ENCODE measurements at places on chromosomes 12 and 14.

DNA sequence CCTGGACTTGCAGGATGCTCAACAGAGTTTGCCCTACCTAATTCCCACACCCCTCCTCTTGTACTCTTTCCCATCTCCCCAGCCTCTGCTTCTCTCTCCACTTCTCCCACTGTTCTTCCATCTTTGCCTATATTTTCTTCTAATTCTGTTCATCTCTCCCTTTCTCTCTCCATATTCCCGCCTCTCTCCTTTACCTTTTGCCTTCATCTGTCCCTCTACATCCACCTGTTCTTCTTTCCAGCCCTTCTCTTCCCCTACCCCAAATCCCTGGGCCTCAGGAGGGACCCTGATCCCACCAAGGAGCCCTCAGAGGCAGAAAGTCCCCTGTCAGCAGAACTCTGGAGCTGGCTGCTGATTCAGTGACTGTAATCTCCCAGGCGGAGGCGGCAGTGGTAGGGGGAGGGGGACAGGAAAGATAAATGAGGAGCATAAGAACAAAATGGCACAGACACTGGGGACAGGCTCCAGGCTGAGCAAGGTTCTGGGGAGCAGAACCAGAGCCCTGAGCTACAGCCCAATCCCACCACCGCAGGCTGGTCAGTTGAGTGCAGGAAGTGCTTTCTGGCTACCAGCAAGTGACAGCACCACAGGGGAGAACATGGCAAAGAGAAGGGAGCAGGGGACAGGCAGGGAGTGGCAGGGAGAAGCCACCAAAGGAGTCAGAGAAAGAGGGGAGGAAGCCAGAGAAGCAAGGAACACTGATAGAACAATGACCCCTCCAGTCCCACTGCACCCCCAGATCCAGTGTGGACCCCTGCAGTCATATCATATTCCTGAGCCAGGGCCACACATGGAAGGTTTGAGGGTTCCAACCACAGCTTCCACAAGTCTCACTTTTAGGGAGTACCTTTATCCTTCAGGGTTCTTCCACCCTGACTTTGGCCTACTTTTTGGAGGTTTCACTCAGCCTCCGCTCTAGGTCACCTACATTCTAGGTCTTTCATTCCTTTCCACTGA, 27.0 kb downstream of the SMUG1 start:
- DNase-seq: no peak

DNA sequence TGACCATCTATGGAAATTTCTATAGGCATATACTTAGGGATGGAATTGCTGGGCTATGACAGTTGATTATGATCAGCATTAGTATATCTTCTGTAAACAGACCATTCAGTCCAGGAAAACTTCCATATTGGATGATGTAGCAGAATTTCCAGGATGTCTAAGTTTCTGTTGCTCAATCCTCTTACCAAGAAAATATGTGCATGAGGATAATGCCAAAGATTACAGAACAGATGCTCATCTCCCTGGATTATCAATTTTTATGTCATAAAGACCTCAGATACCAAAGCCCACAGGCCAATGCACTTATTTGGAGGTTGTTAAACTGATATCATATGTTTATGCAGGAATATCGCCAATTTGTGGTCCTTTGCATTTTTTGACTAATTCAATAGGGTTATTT, 354.4 kb upstream of the FLRT2 start:
- no peak for DNase-seq

DNA sequence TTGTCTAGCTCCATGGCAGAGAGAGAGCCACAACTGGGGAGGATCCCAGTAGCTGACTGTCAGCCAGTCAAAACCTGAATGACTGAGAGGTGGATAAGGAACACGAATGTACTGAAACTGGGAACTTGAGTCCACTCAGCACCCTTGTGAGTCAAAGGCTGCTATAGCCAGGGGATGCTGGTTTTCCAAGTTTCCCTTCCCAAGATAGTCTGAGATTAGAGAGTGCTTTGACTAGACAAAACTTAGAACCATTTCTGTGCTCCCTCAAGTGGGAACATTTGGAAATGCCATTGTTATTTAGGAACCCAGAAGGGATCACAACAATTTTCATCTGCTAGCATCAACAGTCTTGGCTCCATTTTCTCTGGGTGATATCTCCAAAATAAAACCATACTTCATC, 4.0 kb downstream of the PRKAG1 start:
- no peak for DNase-seq

GRCh38 chr12:34354239-34355200, 332.2 kb downstream of the ALG10 start:
- no peak for DNase-seq

Data from activated T-helper 1 cell treated with anti-CD3 and anti-CD28 coated beads, Interleukin-2, amount 50 U/mL, for 16 hours (primary cell).